ENCODE measurements at places on chromosomes 2 and 18.

GRCh38 chr2:10019174-10019573, 24.2 kb upstream of the KLF11 start:
- DNase-seq, result no peak

- DNase-seq, result no peak
Observed at GRCh38 chr2:23007631-23008235, 377.2 kb upstream of the KLHL29 start.

DNA sequence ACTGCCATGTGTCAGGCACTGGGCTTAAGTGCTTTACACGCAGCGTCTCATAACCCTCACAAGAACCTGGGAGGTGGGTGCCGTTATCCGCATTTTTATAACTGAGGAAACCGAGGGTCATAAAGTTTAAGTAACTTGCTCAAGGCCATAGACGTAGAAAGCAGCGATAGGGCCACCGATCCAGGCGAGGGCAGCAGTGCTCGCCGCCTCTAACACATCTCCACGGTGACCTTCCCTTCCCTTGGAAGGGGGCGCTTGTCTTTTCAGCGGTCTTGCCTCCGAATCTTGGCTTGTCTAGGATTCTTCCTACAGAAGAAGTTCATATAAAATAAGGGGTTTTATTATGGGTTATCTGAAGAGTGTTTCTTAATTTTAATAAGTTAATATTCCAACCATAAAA, 186.6 kb downstream of the GBX2 start:
- DNase-seq, result no peak

- DNase-seq, result no peak
Observed at GRCh38 chr2:10525573-10526265, 77.6 kb upstream of the ODC1 start.
